ENCODE measurements at places on chromosomes 12 and 14. TPM values are rescaled to one million over a fixed set of nuclear protein-coding genes. Genes with fewer than 3 reads are reported as not detected.

DNA sequence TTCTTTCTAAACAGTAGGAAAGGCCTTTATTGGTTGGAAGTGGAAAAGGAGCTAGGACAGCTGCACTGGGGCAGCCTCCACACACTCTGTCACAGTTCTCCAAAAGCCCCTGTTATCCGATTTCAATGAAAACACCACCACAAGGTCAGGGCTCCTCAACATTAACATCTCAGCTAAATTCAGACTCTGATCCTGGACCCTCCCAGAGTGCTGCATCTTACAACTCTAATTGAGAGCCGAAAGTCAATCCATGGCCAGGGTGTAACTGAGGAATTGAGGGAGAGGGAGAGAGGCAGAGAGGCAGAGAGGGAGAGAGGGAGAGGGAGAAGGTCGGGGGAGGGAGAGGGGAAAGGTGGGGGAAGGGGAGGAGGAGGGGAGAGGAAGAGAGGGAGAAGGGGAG, 32.1 kb downstream of the DICER1 start:
- H3K4me3 ChIP-seq, result no peak overlapping the region
- H3K4me1 ChIP-seq, result no peaks in the 10 kb centered on the region
- DNase-seq, result no peak
- H3K27me3 ChIP-seq, result no peaks in the 10 kb centered on the region
- H3K27ac ChIP-seq, result no peak overlapping the region

- H3K27me3 ChIP-seq, result no peaks in the 10 kb centered on the region
- no peaks in the 10 kb centered on the region for H3K4me1 ChIP-seq
- H3K4me3 ChIP-seq, result no peak overlapping the region
- no peak overlapping the region for H3K27ac ChIP-seq
- DNase-seq, result no peak
- H3K36me3 ChIP-seq, result no peaks in the 10 kb centered on the region
These were observed 1.0 kb downstream of the FAIM2 start for GRCh38 chr12:49902399-49903350.

DNA sequence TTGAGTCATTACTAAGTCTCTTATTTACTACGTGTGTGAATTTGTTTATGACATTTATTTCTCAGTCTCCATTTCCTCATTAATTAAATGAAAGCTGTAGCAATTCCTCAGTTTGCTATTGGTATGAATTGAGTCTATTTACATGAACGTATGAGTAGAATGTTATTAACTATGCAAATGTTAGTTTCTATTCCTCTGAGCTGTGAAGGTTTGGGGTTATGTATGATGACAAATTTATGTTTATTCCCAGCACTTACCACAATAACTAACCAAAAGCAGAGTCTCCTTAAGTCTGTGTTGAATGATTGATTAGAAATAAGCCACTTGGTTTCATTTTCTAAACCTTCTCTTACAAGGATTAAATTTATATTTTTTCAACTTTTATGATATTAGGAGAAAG, 1340.9 kb downstream of the FSCB start:
- H3K36me3 ChIP-seq, result no peaks in the 10 kb centered on the region
- H3K4me1 ChIP-seq, result no peaks in the 10 kb centered on the region
- H3K27ac ChIP-seq, result no peak overlapping the region
- no peak for DNase-seq

The CLEC4C gene
- total RNA-seq, result 3.5 TPM

- no peak overlapping the region for H3K27ac ChIP-seq
- no peak overlapping the region for H3K4me3 ChIP-seq
- no peak for DNase-seq
- H3K4me1 ChIP-seq, result no peaks in the 10 kb centered on the region
- no peaks in the 10 kb centered on the region for H3K27me3 ChIP-seq
- no peaks in the 10 kb centered on the region for H3K36me3 ChIP-seq
These were observed 31.9 kb downstream of the NT5DC3 start for GRCh38 chr12:103809154-103809553.

DNA sequence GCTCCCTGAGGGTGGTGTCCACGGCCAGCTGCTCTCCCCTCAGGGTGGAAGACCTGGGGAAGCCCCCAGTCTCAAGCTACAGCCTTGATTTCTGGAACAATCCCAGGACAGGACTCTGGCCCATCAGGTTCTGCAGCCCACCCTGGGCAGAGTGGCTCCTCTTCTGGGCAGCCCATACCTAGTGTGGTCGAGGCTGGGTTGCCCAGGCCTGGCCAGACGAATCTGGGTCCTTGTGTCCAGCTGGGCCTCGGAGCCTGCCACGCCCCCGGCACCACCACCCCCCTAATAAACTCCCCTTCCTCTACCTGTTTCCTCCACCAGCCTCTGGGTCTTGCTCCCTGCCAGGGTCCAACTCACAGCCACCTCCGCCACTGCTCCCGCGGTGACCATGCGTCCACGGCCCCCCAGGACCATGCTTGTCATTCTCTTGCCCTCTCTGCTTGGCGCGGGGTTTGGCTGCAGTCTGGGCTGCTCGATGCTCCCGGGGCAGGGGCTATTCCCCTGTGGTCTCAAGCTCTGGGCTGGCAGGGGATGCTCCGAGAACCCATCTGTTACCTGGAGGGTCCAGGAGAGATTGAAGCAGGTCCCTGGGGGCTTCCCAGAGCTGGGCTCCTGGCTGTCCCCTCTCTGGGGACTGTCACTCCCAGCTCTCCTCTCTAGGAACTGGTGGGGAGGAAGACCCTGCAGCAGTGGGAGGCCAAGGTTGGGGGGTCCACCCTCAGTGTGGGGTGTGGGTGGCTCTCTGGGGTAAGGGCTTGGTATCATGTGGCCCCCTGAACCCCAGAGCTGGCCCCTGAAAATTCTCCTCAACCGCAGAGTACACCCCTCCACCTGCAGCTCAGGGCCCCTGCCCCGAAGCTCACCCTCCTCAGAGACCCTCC, 8.7 kb upstream of the GPR132 start:
- no peaks in the 10 kb centered on the region for H3K27me3 ChIP-seq
- no peak for DNase-seq
- peaks cover 38% of the 10 kb centered on the region for H3K4me1 ChIP-seq
- no peaks in the 10 kb centered on the region for H3K36me3 ChIP-seq
- no peak overlapping the region for H3K27ac ChIP-seq

- no peak overlapping the region for H3K4me3 ChIP-seq
- no peaks in the 10 kb centered on the region for H3K36me3 ChIP-seq
- no peak for DNase-seq
- no peak overlapping the region for H3K27ac ChIP-seq
- no peaks in the 10 kb centered on the region for H3K4me1 ChIP-seq
- no peaks in the 10 kb centered on the region for H3K27me3 ChIP-seq
These were observed 507.4 kb downstream of the ETNK1 start for GRCh38 chr12:23132357-23132756.

The KCNC2 gene
- total RNA-seq, result not detected

DNA sequence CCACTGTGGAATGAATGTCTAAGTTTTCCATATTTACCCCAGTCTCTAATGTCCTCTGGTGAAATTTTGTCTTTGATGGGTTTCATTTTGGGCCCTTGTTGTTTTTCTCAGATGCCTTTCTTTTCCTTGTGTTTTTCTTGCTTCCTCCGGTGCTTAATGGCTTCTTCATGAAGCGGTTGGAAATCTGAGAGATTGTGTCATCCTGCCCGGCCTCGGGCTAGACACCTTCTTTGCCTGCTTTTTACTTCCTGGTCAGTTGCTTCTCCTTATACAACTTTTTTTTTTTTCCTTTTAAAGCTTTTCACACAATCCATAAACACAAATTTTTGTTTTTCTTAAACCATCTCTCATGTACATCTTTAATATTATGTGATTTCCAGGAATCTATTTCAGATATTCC, 7.1 kb downstream of the ETV6 start:
- no peaks in the 10 kb centered on the region for H3K27me3 ChIP-seq
- peaks cover 16% of the 10 kb centered on the region for H3K4me1 ChIP-seq
- no peaks in the 10 kb centered on the region for H3K36me3 ChIP-seq
- no peak for DNase-seq
- H3K27ac ChIP-seq, result no peak overlapping the region

DNA sequence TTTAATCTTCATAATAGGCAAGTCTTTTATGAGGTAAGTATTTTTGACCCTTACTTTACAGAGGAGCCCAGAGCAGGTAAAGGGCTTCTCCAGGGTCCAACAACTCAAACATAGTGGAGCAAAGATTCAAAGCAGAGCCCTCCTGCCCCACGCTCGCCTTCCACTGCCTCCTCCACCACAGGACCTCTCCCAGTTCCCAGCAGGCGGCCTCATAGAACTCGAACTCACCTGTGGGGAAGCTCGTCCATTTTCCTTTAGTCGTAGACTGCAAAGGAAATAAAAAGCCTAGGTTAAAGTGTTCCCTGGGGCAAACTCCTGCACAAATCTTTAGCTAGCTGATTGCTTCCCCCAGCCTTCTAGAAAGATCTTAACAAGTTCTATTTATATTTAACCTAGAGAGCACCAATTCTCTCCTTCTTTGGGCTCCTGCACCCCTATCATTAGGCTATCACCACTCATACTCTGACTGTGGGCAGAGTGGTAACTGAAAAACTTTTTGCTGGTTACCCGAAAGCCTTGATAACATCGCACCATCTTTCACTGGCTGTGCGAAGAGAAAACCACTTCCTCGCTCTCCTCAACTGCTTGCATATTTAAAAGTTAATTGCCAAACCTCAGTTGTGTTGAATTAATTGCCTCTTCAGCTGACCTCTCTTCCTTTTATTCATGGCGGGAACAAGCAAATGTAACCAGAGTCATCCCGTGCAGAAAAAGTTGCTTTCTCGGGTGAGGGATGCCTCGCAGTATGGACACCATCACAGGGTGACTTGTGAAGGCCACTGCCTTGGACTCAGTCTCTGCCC, 299.6 kb downstream of the DPF3 start:
- no peaks in the 10 kb centered on the region for H3K36me3 ChIP-seq
- H3K27ac ChIP-seq, result no peak overlapping the region
- no peak overlapping the region for H3K4me3 ChIP-seq

DNA sequence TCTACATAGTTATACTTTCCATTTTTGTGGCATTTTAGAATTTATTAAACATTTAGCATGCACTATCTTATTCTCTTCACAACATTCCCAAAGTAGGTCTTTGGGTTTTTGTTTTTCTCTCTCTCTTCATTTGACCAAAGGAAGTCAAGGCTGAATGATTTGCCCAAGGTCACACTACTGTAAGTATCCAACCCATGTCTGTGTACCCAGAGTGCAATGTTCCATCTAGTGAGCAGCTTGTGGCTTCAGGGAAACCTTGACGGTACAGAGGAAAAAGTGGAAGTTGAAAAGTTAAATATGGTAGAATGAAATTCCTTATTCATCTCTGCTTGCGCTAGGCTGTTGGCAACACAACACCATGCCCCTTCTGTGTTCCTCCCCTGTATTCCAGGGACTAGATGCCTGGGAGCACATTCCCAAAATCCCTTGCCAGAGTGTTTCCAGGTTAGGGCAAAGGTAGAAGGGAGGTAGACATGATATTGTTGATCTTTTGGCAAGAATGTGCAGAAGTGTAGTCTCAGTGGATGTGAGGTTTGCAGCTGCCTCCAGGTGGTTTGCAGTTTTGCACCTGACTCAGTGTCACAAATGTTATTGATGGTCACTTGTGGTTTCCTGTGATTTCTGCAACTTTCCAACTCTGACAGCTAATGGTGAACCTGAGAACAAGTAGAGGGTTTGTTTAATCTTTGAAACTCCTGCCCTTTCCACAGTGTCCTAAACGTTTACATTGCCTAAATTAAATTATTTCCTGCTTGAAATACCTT, 196.7 kb downstream of the RMST start:
- no peaks in the 10 kb centered on the region for H3K36me3 ChIP-seq
- no peak overlapping the region for H3K27ac ChIP-seq
- H3K4me1 ChIP-seq, result no peaks in the 10 kb centered on the region
- DNase-seq, result no peak
- H3K27me3 ChIP-seq, result no peaks in the 10 kb centered on the region
- H3K4me3 ChIP-seq, result no peak overlapping the region

DNA sequence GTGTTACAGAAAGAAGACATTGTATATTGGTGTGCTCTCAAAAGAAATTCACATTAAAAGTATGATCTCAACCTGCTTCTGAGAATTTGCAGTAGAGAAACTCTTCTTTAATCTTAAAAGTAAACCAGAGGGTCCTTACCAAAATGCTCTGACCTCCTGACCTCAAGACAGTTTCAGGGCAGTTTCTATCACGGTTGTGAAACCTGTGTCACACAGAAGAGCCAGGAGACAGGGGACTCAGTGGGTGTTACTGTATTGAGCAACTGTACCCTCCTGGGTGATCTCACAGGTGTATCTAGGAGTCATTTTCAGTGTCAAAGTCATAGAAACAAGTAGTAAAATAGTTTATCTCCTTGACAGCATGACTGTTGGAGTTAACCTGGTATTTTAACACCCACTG, 178.0 kb downstream of the GRIP1 start:
- no peak overlapping the region for H3K4me3 ChIP-seq
- no peaks in the 10 kb centered on the region for H3K36me3 ChIP-seq
- DNase-seq, result no peak
- no peak overlapping the region for H3K27ac ChIP-seq
- no peaks in the 10 kb centered on the region for H3K4me1 ChIP-seq
- no peaks in the 10 kb centered on the region for H3K27me3 ChIP-seq

- no peak for DNase-seq
- no peaks in the 10 kb centered on the region for H3K27me3 ChIP-seq
- H3K27ac ChIP-seq, result no peak overlapping the region
- H3K36me3 ChIP-seq, result no peaks in the 10 kb centered on the region
These were observed 77.5 kb downstream of the PELI2 start for GRCh38 chr14:56195704-56196103.

DNA sequence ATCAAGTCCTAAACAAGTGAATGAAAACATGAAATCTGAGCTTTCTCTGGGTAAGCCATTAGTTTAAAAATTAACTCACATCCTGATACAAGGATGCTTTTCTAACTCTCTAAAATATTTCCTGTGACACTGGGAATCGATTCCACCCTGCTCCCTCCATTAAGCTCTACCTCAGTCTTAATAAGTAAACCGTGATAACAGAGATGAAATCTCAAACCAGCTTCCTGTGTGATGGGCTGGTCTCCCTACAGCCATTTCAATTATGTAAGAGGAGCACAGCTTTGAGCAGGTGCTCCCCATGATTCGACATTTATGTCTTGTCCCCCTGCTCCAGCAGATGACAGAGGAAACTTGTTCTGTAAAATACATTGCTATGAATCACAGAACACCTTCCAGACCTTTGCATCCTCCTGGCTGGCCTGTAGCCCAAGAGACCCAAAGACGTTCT, 59.0 kb downstream of the GAS2L3 start:
- H3K4me1 ChIP-seq, result no peaks in the 10 kb centered on the region
- DNase-seq, result no peak
- no peak overlapping the region for H3K4me3 ChIP-seq
- H3K27ac ChIP-seq, result no peak overlapping the region

The RALGAPA1 gene
- 68.9 TPM for total RNA-seq

DNA sequence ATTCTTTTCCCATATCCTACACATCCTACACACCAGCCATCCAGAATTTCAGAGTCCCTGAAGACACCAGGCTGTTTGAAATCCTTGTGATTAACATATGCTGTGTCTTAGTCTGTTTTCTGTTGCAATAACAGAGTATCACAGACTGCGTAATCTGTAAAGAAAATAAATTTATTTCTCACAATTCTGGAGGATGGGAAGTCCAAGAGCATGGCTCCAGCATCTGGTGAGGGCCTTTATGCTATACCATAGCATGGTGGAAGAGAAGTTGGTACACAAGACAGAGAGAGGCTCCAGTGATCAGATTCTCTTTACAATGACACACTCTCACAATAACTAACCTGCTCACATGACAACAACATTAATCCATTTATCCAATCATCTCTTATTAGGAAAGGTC, 4.1 kb downstream of the ART4 start:
- no peak overlapping the region for H3K4me3 ChIP-seq
- H3K4me1 ChIP-seq, result no peaks in the 10 kb centered on the region
- H3K36me3 ChIP-seq, result no peaks in the 10 kb centered on the region

Measured in naive thymus-derived CD4-positive, alpha-beta T cell (primary cell).